ENCODE measurements at places on chromosomes 2 and 18.
A peak's percentile ranks its signal among the peaks of the same experiment; 100 is the strongest.

- DNase-seq = no peak
These were observed 171.7 kb upstream of the HS6ST1 start for GRCh38 chr2:128490321-128490720.

- no peak for DNase-seq
These were observed 227.7 kb downstream of the GPD2 start for GRCh38 chr2:156663757-156664409.

- no peak for DNase-seq
These were observed 11.2 kb upstream of the NFE2L2 start for GRCh38 chr2:177275743-177276055.

GRCh38 chr2:88032070-88032702 lies 15.8 kb upstream of the RNU2-63P start:
- no peak for DNase-seq

GRCh38 chr2:14516844-14517243 lies 115.7 kb upstream of the LRATD1 start:
- no peak for DNase-seq

GRCh38 chr2:203510941-203511305 lies 24.2 kb downstream of the RAPH1 start:
- DNase-seq = no peak

DNA sequence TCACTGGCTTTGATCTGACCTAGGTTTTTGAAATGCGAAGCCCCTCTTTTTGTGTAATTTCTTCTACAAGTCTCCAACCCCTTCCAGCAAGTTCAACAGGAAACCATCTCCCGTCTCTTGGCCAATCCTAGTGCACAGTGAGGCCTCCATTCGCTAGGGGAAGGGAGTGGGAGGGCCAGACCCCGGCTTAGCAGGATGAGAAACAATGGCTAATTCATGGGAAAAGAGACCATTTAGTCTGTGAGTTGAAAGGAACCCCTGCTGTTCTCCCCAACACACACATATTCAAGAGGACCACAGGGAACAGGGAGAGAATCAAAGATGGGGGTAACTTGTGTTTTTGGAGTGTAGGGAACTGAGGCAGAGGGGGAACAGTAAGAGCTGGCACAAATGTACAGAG lies 83.0 kb downstream of the RTN4 start:
- DNase-seq = no peak

- DNase-seq = no peak
These were observed 23.5 kb upstream of the KLF11 start for GRCh38 chr2:10019602-10020400.

DNA sequence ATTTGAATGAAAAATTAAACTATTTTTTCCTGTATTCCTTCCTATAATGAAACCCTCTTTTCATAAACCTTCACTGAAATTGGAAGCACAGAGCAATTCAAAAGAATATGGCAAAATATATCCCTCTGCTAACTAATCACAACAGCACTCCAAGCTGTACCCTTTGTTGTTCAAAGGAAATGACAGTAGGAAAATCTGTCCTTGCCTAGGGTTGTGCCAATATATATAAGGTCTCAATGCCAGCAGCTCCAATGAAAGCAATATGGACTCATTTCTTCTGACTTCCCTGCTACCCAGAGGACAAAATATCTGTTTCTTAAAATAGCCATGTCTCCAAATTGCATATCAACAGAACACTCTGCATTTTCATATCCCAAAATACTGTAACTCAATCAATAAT lies 373.9 kb upstream of the MC4R start:
- no peak for DNase-seq

DNA sequence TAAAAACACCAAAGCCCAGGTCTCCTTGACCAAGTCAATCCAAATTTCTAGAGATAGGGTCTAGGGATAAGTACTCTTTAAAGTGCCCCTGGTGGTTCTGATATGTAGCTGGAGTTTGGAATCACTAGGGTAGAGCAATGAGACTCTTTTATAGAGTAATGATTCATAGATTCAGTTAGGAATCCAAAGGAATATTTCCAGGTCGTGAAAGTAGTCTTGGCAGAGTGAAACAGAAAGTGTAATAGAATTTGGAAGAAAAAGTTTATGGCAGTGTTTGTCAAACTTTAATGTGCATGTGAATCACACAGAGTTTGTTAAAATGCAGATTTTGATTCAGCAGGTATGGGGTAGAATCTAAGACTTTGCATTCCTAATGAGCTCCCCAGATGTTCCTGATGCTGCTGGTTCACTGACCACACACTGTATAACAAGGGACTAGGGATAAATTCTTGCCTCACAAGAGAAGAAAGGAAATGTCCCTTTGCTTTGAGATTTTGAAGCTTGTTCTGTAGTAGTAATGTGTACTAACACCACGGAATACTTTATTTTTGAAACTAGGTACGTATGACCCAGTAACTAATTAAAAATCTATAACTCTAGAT lies 1.8 kb downstream of the UPP2 start:
- DNase-seq = no peak

- DNase-seq = no peak
These were observed 90.7 kb upstream of the TFPI start for GRCh38 chr2:187644981-187645380.

- no peak for DNase-seq
These were observed 30.9 kb upstream of the PGAP1 start for GRCh38 chr2:196957442-196957841.

DNA sequence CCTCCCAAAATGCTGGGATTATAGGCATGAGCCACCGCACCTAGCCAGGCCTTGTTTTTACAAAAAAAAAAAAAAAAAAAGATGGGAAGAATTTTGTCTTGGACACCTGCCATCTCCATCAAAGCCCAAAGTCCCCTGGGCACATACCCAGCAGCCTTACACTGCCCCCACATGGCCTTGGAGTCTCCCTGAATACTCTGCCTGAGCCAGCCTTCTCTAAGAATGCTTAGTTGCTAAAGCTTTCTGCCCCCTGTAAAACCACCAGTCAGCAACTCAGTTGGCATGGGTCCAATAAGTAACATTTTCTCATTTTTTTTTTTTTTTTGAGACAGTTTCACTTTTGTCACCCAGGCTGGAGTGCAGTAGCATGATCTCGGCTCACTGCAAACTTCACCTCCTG lies 40.6 kb downstream of the SPC25 start:
- DNase-seq = no peak

- DNase-seq = no peak
These were observed 33.9 kb upstream of the DARS1 start for GRCh38 chr2:136019306-136019705.

DNA sequence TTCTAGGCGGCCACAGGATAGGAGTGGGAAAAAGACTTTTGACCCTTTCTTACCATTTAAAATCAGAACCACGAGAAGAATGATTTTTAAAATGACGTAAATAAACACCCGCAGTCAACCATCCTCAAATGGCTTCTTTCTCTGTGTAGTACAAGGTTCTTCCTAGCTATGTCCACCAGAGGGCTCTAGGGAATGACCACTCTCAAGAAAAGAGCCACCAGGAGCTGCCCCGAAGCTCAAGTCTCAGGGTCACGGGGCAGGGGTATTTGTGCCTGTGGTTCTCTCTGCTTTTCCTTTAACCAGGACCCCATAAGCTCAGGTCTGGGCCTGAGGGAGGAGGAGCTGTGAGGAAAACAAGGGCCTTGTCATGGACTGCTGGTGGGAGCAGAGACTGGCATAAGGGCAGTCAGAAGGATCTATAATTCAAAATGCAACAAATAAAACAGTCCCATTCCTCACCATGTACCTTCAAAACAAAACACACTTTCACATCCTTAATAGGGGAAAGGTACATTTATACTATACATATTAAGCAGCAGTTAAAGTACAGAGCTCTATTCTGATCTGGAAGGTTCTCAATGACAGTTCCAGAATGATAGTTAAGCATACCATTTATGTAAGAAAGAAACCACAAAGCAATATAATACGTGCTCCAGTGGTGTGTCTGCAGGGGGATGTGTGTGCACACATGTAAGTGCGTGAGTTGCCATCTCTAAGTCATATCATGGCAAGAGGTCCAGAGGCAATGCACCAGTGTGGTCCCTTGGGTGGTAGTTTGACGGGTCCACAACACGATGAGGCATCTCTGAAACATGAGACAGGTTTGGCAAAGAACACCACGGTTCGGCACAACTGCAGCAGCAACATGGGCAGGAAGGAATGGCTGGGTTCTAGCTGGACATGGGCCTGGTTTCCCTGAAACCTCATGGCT lies 18.6 kb downstream of the LYPD1 start:
- no peak for DNase-seq

GRCh38 chr18:44507729-44508325 lies 172.9 kb upstream of the SETBP1 start:
- no peak for DNase-seq

DNA sequence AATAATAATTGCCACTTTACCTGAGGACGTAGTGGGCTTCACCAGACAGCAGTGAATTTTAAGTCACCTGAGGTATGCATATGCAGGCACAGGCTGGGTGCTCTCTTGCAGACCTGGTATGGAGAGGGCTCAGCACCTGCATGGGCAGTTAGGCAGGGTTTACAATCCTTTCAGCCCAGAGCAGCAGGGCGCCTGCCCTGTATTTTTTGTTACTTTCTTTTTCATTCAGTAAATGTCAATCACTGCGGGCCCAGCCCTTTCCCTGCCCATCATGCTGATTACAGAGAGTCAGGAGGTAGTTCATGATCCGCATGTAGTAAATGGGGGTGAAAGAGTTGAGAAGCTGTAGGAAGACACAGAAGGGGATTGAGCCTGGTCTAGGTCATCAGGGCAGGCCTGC lies 147.0 kb upstream of the ALPP start:
- DNase-seq = no peak

GRCh38 chr2:71603311-71603811 lies 150.0 kb downstream of the DYSF start:
- no peak for DNase-seq

- DNase-seq = no peak
These were observed 886 bp downstream of the PRKCE start for GRCh38 chr2:45652090-45653031.

DNA sequence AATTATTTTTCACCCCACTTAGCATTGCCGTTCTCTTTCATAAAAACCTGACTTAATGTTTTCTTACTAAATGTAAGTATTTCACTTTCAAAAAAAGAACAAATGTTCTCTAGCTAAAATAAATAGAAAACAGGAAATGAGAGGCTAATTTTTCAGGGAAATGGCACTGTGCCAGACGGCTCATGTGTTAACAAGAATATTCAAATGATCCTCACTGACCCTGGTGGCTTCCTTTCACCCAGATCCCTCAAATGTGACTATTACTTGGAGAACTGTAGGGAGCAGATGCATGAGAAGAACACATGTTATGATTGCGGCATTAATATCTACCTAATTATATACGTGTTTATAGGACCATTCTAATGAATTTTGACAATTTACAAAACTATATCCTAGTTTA lies 827.7 kb downstream of the SOCS6 start:
- DNase-seq = no peak

GRCh38 chr2:28347193-28347592 lies 45.5 kb upstream of the FOSL2 start:
- peak; percentile 13 for DNase-seq

DNA sequence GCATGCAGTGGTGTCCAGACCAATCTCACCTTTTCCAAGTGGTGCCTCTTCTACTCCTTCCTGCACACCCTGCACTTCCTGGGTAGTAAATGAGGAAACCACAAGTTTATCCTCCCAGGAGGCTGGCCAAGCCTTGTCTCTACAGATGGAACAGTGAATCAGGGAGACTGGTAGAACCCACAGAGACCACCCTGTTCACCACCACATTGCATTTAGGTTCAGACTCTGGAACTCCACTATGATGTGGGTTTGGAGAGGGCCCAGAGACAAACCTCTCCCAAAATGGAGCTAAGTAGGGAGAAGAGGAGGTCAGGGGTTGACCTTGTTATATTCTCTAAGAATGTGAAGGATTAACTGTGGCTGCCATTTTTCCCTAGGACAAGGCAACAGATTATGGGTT lies 102.8 kb upstream of the FZD7 start:
- no peak for DNase-seq

GRCh38 chr2:20352230-20352578 lies 1.6 kb upstream of the PUM2 start:
- no peak for DNase-seq

DNA sequence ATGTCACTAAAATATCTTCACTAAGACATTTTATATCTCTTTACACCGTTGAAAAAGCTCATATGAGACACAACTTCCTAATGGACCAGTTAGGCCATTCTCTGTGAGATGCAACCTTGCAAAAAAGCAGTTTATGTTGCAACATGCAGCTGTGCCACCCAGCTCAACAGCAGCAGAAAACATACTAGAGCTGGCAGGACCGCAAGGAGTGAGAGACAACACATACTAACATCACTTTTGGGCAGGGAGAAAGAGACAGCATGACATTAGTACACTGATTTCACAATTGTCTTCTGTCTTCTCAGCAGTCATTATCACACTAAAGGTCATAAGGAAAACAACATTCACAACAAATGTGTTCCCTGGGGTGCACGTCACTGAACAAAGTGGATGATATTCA lies 122.9 kb downstream of the EPB41L3 start:
- no peak for DNase-seq

- DNase-seq = no peak
These were observed 126.5 kb downstream of the RNF144A start for GRCh38 chr2:7043690-7044089.

- DNase-seq = no peak
These were observed 136.0 kb upstream of the IL1R2 start for GRCh38 chr2:101855776-101856175.

DNA sequence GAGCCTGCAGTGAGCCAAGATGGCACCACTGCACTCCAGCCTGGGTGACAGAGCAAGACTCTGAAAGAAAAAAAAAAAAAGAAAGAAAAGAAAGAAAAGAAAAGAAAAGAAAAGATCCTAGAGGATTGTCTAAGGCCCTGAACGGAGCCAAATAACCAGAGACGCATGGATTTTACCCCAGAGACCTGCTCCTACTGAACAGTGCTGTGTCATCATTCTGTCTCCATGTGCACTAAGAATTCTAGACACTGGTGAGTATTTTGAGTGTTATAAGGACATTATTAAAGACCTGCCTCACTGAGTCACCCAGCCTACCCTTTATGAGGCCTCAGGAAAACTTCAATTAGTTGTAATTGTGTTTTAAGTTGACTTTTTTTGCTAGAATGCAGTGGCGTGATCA lies 61.9 kb upstream of the RIOK3 start:
- DNase-seq = no peak

GRCh38 chr2:241291977-241292376 lies 23.5 kb downstream of the HDLBP start:
- DNase-seq = no peak

GRCh38 chr18:11828786-11829432 lies 22.3 kb upstream of the CHMP1B start:
- no peak for DNase-seq
